ENCODE measurements at places on chromosomes 16 and 17.

- no peak for DNase-seq
Observed at GRCh38 chr17:62793919-62794665, 14.0 kb downstream of the MARCHF10 start.

DNA sequence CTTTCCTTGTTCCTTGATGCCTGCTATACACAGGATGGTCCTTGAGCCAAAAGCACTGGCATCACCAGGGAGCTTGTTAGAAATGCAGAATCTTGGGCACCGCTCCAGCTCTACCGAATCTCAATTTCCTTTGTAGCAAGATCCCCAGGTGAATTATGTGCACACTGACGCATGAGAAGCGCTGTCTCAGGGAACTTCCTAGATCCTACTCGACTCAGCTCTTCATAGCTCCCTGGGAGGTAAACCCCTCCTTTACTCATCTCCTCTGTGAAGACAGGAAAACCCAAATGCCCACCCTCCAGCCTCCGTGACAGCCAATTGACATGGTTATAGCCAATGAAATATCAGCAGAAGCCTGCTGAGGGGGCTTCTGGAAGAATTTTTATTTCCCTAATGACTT lies 4.1 kb downstream of the USP31 start:
- no peak for DNase-seq

DNA sequence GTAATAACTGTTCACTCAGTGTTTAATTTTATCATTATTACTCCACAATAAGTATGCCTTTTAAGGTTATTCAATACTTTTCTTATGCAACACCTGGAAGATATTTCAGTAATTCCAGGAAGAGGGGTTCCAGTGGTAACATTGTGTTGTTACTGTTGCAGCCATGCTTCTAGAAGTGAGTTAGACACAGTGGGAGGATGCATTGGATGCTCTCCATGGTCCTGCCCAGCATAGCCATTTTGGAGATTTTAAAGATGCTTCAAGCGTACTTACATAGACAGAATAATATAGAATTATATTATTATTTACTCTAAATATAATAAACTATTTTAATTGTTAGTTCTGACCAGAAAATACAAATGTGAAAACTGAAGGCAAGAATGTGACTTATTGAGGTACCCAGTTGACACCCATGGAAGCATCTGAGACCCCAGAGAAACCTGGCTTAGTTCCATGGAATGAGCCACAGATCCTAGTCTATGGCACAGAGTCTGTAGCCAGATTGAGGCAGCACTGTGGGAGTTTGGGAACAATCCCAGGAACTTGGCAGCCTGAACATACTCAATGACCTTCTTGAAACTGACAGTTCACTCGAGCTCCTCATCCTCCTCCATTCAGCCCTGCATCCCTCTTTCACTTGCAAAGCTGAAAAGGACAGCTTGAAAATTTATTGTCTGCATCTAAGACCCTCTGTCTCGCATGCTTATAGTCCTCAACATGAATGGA lies 190.1 kb upstream of the HS3ST4 start:
- no peak for DNase-seq

DNA sequence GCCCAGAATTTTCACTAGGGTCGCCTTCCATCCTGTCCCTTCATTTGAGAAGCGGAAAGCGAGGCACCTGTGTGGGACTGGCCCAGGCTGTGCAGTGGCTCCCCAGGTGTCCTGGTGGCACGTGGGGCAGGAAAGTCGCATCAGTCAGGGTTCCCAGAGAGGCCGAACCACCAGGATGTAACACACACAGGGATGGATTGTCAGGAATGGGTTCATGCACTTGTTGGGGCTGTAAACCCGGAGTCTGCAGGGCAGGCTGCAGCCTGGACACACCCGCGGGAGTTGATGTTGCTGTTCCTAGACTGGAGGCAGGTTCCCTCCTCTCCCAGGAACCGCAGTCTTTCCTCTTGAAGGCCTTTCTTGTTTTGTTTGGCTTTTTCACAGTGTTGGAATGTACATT lies 30.7 kb upstream of the RPTOR start:
- peak; percentile 30 for DNase-seq

DNA sequence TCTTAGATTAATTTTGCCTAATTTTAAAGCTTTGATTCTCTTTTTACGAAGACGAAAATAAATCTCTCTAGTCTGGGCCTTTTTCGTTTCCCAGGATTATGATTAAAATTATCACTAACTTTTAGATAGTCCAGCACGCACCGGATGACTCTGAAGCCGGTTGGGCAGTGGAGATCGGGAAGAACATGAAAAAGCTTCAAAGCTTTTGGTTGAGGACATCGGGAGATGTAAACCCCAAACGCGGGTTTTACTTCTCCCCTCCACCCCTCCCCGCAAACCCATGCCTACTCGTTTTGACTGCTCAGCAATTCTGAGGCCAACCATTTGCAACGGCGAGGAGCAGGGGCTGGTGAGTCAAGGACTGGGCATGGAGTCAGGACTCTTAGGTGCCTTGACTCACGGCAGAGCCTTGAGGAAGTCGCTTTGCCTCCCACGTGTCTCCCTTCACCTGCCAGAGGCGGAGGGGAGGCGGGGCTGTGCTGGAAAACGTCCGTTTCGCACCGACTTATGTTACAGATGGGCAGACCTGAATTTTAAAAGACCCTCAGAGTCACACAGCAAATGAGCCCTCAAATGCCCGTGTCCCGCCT lies 989 bp upstream of the DUSP14 start:
- peak; percentile 93 for DNase-seq

Data from fibroblast of villous mesenchyme (primary cell).